ENCODE measurements at places on chromosomes 5 and 9. TPM values are rescaled to one million over a fixed set of nuclear protein-coding genes. Genes with fewer than 3 reads are reported as not detected.

Gene IL3
- not detected for total RNA-seq

Gene MTX3
- 8.5 TPM for total RNA-seq

DNA sequence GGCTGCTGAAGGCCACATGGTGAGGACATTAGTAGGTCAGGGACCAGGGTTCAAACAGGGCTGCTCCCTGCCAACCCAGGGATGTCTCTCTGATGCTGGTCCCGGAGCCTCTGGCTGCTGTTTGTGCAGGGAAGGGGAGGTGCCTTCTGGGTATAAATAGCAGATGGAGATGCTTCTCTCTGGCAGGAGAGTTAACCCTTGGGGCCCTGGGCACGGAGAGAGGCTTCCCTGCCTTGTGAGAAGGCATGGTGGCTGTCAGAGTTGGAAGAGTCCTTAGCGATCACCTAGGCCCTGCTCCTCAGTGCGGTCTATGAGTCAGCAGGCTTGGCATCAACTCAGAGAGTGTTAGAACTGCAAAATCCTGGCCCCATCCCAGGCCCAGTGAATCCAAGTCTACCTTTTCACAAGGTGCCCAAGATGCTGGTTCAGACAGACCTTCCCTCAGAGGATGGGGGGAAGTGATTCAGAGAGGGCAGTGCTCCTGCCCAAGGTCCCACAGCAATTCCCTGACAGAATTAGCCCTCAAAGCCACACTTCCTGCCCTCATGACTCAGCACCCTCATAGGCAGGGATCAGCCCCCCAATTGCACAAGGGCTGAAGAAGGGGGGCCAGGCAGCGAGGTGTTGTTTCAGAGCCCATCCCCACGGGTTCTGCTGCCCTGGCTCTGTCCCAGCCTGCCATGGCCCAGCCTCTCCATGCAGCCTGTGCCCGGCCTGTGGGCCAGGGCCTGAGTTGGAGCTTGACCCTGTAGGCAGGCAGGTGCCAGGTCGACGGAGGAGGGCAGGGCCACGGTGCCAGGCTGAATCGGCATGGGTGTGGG lies 25.6 kb downstream of the CAMK2A start:
- peak; percentile 74 for DNase-seq

GRCh38 chr9:8244505-8245092 lies 445.0 kb upstream of the DMAC1 start:
- DNase-seq, result no peak

DNA sequence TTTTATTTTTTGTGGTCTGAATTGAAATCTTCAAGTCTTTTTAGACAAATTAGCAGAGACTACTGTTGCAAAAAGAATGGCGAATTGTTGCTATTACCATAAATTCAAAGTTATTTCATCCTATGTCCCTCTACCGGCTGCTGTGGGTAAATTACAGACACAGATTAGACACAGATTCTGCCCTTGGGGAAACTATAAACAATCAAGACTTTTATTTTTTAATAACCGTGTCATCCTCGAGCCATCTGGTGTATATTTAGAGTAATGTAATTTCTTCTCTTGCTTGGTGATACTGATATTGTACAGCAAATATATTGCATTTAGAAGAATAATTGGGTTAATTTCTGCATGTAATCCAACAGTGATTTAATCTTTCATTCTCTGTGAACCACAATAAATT lies 228.0 kb upstream of the ADAMTSL1 start:
- DNase-seq, result no peak

GRCh38 chr9:115022760-115023434 lies 92.5 kb upstream of the TNFSF8 start:
- DNase-seq, result no peak

- DNase-seq, result no peak
These were observed 30.2 kb downstream of the ITGA2 start for GRCh38 chr5:53019320-53019719.

GRCh38 chr5:146690880-146691355 lies 174.9 kb upstream of the GPR151 start:
- DNase-seq, result peak; percentile 89

- DNase-seq, result no peak
These were observed 416.6 kb upstream of the CLINT1 start for GRCh38 chr5:158275511-158275910.

DNA sequence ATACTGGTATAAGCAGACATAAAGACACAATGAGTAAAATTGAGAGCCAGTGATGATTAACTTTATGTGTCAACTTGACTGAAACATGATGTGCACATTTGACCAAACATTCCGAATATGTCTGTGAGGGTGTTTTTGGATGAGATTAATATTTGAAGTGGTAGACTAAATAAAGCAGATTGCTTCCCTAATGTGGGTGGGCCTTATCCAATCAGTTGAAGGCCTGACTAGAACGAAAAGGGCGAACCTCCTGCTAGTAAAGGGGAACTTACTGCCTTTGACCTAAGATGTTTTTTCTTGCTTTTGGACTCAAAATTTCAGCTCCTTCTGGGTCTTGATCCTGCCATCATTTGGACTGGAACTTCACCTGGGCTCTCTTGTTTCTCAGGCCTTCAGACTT lies 1387.7 kb upstream of the CDH6 start:
- no peak for DNase-seq

- no peak for DNase-seq
These were observed 21.3 kb downstream of the STXBP1 start for GRCh38 chr9:127633216-127633862.

DNA sequence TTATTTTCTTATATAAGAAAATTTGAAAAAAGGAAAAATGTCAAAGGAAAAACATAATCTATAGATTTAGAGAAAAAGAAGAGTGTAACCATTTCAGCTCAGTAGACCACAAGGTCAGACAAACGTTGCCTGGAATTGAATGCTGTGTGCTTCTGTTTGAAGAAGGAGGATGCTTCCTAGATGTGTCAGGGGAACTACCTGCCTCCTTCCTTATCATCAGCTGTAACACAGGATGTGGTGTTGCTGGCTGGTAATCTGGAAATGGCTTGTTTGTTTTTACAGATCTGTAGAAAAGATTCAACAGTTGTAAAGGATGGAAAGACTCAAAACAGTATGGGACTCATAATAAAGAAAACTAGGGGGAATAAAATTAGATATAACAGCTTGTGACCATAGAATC lies 160.7 kb upstream of the MEF2C start:
- DNase-seq, result no peak
